ENCODE measurements at places on chromosomes 11 and 22.

DNA sequence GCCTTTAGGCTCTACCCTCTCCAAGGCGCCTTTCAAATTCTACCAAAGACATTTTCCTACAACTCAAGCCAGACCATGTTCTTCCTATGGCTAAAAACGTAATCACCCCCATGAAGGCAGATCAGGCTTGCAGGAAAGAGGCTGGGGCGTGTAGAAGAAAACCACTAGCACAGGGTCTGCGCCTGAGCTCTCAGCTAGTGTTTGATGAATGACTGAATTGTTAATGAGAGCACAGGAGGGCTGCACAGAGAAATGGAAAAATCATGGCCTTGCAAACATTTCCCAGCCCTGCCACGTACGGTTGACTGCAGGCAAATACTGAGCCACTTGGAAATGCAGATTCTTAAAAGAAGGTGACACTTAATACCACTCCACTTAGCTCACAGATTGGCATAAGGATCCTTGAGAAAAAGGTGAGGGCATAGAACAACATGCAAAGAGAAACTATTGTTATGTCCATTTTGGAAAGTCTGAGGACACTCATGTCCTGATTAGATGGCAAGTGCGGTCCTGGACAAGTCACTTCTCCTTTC, 148.6 kb downstream of the NXPE2 start:
- DNase-seq: no peak

- no peak for DNase-seq
Observed at GRCh38 chr11:26227301-26227746, 104.6 kb upstream of the ANO3 start.

DNA sequence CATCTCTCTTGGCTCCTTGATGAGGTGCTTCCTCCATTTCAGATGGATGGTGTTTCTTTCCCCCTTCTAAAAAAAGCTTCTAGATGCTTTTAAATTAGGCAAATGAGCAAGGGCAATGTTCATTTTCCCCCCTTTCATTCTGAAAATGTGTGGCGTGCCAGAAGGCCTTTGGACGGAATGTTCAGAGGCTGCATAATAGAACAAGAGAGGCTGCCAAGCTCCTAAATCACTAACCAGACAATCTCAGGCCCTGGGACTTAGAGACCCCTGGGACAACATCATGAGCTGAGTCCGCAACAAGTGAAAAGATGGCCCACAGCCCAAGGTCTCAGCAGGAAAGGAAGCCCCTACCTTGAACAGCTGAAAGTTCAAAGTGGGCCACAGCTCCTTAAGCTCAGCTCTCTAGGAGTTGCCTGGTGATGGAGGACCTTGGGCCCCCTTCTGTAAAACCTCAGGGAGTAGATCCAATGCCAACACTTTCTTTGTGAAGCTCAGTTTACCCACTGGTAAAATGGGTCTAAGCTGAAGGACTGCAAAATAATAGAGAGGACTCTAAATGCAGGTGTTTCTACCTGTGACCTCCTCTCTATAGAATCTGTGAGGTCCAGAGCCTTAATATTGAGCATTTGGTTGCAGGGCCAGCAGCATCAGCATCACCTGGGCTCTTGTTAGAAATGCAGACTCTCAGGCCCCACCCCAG, 144.0 kb downstream of the FBXO7 start:
- no peak for DNase-seq

GRCh38 chr22:17137861-17138425, 16.8 kb upstream of the TMEM121B start:
- no peak for DNase-seq

GRCh38 chr11:124475265-124475664, 29.8 kb upstream of the OR8B8 start:
- no peak for DNase-seq

Data from stimulated activated CD4-positive, alpha-beta T cell treated with anti-CD3 and anti-CD28 coated beads, Interleukin-1b, Interleukin-23, amount 100 ng/mL, for 1 hour (primary cell).